ENCODE measurements at places on chromosomes 5 and 9.
A peak's percentile ranks its signal among the peaks of the same experiment; 100 is the strongest.

DNA sequence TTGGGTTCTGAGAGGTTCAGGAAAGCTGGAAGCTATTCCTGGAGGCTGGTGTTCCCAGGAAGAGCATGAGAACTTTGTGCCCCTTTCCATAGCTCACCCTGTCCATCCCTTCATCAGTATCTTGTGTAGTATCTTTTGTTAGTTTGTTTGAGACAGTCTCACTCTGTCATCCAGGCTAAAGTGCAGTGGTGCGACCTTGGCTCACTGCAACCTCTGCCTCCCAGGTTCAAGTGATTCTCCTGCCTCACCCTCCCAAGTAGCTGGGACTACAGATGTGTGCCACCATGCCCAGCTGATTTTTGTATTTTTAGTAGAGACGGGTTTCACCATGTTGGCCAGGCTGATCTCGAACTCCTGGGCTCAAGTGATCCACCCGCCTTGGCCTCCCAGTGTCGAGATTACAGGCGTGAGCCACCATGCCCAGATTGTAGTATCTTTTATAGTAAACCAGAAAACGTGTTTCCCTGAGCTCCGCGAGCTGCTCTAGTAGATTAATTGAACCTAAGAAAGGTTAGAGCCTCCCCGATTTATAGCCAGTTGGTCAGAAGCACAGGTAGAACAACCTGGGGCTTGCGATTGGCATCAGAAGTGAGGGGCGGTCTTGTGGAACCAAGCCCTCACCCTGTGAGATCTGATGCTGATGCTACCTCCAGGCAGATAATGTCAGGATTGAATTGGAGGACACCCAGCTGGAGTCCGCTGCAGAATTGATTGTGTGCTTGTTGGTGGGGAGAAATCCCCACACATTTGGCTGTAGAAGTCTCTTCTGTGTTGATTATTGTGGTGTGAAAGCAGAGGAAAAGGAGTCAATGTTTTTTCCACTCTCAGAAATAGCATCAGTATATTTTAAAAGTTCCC lies 32.3 kb downstream of the ATP6V0E1 start:
- no peak for DNase-seq

DNA sequence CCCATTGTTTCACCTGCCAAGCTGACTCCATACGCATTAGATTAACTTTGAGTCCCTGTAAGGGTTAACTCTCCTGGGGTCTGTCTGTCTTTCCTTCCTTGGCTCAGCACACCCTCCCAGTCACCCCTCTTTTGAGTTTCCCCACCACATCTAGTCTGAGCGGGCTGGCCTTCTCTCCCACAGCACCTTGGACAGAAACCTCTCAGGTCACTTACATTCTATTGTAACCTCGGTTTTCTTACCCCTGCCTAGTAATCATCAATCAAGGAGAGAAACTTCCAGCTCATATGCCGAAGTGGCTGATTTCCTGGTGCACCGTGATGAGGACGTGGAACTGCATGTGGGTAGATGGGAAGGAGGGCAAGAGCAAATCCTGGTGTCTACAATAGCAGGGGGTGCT lies 102.1 kb downstream of the MYO10 start:
- DNase-seq: no peak

DNA sequence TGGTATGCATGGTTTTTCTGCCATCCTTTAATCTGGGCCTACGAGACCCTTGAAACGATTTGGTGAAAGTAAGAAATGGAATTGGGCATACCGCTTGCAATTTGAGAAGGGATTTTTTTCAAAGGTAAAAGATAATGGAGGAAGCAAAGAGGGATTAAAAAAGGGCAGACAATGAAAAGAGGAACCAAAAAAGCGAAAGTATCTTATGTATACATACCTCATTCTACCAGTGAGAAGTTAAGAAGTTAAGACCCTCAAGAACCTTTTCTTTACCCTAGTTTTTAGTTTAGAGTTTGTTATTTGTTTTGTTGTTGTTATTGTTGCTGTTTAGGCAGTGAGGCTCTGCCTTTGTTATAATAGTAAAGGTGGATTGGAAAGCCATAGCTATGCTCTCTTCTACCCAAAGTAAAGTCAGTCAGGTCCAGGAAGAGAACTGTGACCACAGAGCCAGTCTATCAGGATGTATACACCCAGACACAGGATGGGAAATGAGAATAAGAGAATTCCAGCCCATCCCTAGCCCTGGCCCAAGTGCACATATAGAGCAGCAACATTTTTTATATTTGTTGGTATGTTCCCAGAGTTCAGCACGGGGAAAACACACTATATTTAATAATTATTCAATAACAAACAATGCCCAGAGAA lies 166.6 kb downstream of the RFX3 start:
- DNase-seq: no peak

GRCh38 chr5:107943923-107944322 lies 273.2 kb upstream of the EFNA5 start:
- no peak for DNase-seq

DNA sequence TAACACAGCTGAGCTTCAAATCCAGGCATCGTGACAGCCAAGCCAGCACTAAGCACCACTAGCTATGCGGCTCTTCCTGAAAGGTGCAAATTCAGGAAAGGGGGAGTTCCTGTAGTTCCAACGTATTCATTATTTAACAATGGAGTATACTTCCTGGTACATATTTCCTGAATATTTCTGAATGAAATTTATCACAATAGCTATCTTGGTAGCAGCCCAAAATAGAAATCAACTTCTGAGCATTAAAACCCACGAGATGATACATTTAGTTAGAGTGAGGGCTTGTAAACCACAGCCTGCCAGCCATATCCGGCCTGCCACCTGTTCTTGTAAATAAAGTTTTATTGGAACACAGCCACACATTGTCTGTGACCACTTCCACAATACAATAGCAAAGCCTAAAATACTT lies 109.7 kb upstream of the RETREG1 start:
- no peak for DNase-seq

DNA sequence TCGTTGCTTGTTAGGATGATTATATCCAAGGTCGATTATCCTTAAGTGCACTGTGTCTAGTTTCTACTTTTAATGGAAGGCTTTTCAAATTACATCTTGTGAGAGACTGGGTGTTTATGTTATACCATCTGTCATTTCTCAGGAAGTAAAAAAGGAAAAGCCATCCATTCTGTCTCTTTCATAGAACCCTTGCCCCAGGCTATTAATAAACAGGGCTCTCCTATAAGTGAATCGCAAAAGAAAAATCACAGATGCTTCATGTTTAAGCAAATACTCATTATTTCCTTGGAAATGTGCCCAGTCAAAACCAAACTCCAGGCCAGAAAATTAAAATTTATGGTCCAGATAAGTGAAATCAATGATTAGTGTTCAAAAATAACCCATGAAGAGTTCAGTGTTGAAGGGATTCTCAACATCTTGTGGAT lies 58.1 kb downstream of the STARD4 start:
- DNase-seq: no peak

GRCh38 chr5:135990528-135991255 lies 35.9 kb upstream of the LECT2 start:
- DNase-seq: no peak

- peak; percentile 64 for DNase-seq
Observed at GRCh38 chr5:133423618-133424282, 188.6 kb downstream of the FSTL4 start.

GRCh38 chr9:115340314-115340713 lies 222.4 kb upstream of the TNC start:
- no peak for DNase-seq

GRCh38 chr9:93288891-93289883 lies 105.2 kb downstream of the WNK2 start:
- peak; percentile 44 for DNase-seq

DNA sequence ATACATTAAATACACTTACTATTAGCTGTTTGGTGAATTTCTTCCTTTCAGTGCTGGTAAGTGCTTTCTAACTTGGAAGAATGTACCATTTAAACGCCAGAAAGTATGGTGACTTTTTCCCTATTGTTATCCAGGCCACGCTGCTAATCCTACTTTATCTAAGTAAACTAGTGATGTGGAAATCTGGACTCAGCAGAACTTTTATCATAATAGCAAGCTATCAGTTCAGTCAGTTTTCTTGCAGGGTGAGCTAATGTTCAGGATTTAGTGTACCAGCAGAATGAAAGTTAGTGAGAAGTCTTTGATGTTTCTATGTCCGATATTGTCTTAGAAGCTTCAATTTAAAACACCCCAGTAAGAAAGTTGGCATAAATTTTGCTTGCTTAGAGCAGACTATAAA lies 72.2 kb downstream of the HSD17B4 start:
- DNase-seq: no peak

- no peak for DNase-seq
Observed at GRCh38 chr5:131114754-131115153, 50.3 kb downstream of the HINT1 start.

DNA sequence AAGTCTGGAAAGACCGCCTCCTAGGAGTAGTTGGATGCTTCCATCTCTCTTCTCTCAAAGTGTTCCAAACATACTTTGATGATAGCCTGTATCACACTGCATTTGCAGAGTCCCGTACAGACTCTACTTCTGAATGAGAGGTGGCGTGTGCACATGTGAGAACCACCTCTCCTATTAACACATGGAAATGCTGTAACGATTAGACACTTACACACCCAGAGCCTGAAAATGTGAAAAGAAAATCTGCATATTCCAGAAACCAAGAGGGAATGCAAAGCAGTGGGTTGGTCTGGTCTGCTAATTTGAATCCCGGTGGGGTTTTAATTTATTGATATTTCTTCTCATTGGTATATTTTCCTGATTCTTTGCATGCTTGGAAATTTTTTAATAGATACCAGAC lies 10.5 kb downstream of the UGCG start:
- no peak for DNase-seq

DNA sequence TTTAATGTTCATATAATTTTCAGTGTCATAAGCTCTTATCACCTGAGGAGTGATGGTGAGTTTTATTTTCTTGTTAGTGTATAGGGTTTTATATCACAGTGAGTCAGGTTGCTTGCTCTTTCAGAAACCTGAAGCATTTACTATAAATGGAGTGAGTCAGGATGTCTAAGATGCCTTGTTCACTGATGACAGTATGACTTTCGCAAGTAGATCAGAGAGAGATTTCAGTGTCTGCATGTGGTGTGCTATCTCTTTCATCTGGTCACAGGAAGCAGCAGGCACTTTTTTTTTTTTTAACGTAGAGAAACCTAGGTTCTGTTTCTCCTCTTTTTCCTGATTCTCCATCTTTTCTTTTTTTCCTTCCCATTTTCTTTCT lies 237.1 kb downstream of the DMRTA1 start:
- no peak for DNase-seq

GRCh38 chr9:124569942-124570341 lies 62.7 kb upstream of the NR5A1 start:
- DNase-seq: no peak

DNA sequence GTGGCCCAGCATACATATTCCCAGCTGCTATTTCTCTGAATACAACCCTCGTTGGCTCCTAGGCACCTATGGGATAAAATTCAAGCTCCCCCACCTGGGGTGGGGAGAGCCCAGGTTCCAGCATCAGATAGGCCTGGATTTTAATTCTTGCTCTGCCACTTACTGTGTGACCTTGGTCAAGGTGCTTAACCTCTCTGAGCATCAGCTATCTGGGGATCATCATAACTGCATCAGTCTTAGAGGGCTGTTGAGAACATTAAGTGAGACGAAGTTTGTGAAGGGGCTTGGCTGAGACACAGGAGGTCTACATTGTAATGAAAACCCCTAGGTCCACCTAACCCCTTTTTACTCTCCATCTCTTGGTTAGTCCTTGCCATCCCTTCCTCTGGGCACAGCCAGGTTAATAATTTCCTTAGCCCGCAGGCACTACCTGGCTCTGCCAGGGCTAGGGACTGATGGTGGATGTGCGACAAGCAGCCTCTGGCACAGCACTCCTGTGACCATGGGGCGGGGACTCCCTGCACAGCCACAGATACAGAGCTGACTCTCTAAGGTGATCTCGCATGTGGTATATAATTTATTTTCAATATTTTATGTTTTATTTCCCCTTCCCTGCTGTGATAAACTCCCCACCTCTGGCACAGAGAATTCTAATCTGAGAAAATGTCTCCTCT lies 68.7 kb downstream of the CRB2 start:
- DNase-seq: no peak

- no peak for DNase-seq
Observed at GRCh38 chr5:176388003-176388443, 375 bp downstream of the NOP16 start.

DNA sequence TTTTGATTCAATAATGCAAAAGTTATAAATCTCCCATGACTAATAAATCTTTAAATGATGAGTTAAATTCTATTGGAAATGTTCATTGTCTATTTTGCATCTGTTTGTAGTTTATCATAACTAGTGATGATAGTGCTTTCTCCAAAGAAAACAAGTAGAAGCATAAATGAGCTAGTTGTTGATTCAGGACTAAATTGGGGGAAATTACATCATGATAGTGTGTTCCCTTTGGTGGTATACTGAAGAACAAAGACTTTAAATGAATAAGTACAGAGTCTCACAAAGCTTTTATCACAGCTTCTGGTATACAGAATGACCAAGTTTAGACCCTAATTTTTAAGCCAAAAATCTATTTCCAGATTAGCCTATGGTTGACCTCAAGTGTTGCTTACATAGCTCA lies 173.8 kb downstream of the MCTP1 start:
- DNase-seq: no peak

DNA sequence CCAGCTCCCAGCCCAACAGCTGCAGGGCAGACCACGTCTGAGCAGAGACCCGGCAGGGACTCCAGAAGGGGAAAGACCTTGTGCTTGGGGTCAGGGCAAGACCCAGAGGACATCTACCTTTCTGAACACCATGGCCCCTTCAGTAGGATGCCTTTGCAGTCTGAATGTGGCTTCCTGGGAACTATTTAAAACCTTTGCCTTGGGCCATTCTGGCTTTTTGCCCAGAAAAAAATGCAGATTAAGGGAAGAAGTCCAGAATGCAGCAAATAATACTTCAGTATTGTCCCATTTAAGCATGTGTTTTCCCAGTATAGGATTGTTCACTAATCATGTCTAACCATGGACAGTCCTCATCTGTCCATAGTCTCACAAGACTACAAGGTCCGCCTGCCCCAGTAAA lies 67.5 kb upstream of the ERCC6L2 start:
- no peak for DNase-seq

DNA sequence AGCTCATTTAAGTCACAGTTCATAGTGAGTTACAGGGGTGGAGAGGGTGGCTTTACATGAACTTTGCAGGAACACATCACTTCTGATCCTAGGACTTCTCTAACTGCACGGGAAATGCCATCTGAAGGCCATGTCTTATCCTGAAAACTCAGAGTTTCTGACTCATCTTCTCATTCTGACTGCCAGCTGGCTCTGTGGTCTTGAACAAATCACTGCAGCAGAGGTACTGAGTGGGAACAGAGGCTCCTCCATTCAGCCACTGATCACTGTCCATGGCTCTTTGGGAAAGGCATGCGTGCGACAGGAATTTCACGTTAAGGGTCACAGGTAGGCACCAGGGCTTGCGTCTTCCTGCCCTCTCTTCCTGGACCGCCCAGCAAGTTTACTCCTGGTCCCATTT lies 114.6 kb upstream of the LRRTM2 start:
- DNase-seq: no peak

DNA sequence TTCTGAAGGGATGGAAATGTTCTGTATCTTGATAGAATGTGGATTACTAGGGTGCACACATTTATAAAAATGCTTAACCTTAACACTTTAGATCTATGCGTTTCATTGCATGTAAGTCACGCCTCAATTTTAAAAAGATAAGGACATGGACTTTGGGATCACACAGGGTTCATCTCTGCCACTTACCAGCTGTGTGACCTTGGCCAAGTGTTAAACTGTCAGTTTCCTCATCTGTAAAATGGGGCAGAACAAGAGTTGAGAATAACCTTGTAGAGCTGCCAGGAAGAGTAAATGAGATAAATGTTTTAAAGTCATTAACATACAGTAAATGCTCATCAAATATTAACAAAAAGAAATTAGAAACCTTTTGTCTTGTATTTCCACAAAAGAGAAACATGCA lies 53.5 kb downstream of the NR6A1 start:
- no peak for DNase-seq

GRCh38 chr5:139668924-139669661 lies 20.9 kb downstream of the CXXC5 start:
- no peak for DNase-seq
